GM04504 (cell line): ENCODE measurements at places on chromosomes 7 and 10.

DNA sequence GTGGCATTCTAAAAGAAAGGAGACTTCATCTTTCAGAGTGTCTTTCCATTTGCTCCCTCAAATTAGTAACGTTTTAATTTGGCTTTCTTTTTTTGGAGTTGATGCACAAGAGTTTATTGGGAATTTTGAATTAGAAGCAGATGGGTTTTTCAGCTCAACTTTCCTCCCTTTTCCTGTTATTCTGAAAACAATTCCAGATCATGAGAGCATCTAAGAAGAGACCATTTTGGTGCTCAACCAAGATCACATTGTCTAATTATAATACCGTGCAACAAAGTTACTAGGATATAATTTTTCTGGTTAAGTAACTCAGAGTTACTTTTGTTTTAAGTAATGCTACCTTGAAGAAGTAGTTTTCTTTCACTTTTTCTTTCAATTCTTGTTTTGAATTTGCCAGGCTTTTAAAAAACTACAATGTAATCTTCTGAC, 396.6 kb upstream of the KLF6 start:
- no peak for DNase-seq

DNA sequence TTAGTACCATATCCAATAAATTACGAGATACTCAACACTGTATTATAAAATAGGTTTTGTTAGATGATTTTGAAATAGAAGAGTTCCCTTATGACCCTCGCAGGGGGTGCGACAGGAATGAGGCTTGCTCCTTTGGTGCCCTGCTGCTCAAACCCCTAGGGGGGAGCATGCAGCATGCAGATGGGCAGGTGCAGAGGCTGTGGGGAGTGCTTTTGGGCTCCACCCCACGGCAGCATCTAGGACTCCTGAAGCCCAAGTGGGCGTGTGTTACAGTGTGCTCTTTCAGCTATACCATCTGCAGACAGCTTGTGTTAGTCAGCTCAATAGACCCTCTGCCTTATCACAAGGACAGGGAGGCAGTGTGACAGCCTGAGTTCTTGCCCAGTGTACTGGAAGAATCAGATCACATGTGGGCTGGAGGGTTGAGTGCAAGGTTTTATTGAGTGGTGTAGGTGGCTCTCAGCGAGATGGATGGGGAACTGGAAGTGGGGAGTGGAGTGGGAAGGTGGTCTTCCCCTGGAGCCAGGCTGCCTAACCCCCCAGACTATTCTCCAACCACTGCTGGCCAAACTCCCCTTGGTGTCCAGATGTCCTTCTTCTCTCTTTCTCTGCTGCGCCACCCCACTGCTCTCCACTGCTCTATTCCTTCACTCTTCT, 3.1 kb upstream of the MRC1 start:
- DNase-seq: no peak

DNA sequence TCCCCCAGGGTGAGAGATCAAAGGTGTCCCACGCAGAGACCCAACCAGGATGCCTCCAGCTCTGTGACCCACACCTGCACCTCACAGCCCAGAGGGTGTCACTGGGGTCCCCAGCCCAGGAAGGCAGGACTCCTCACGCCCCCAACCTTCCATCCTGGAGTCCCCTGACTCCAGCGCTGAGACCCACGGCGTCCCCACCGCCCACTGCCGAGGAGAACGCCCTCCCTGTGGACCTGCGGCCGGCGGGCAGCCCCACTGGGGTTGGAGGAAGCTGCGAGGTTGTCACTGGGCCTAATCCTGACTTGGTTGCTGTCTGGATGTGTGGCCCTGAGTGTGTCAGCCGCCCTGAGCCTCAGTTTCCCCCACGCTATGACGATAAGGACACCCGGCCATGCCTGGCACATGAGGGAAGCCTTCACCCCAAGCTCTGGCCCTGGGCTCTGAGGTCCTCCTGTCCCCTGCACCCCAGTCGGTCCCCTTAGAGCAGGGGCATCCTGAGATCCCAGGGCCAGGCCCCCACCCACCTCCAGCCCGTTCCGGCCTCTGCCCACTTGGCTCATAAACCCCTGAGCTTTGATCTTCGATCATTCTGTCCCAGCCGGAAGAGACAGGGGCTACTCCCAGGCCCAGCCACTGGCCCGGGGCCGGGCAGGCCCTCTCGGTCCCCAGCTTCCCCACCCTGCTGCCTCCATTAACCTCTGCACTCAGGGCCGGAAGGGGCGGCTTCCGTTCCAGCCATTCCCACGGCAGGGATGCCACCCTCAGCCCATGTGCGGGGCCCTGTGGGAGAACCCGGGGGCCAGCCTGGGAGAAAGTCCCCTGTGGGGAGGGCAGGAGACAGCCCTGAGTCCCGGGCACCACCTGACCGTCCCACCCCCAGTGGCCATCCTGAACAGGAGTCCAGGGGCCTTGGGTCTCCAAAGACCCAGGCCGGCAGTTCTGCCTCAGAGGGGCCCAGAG, 113.2 kb downstream of the MICALL2 start:
- DNase-seq: no peak

DNA sequence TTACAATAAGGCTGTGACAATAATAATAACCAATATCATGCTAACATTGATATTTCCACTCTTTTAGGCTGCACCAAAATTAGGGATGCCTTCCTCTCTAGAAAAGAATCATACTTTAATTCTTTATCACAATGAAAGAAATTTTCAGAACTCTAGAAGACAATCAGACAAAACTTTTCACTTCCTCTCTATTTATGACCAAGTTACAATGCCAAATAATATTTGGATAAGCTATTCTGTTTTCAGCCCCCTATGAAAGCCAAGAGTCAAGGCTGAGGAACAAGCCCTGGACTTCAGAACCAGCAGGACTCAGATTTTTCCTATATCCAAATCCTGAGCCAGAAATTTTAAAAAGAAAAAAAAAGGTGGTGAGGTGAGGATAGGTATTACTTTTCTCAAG, 4.6 kb downstream of the HYCC1 start:
- no peak for DNase-seq

DNA sequence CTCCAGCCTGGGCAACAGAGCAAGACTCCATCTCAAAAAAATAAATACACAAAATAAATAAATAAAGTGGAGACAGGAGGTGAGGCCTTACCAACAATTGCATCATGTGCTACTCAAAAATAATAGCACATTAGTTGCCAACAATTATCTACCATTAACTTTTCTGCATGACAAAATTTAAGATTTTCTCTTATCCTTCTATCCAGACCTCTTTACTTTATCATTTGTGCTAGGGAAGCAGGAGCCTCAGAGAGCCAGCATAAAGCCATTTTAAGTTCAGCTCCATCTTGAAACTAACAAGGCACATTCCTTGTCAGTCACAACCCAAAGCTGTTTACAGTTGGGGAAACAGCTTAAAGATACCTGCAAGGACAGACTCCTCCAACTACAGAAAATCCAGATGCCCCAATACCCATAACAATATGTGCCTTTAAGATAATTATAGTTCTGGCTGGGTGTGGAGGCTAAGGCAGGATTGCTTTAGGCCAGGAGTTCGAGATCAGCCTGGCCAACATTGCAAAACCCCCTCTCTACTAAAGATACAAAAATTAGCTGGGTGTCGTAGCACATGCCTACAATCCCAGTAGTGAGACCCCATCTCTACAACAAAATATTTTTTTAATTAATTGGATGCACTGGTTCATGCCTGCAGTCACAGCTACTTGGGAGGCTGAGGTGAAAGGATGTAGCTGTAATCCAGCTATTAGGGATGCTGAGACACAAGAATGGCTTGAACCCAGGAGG, 2.2 kb upstream of the AP1S1 start:
- DNase-seq: no peak

GRCh38 chr10:126519185-126519584, 130.9 kb upstream of the ADAM12 start:
- no peak for DNase-seq

DNA sequence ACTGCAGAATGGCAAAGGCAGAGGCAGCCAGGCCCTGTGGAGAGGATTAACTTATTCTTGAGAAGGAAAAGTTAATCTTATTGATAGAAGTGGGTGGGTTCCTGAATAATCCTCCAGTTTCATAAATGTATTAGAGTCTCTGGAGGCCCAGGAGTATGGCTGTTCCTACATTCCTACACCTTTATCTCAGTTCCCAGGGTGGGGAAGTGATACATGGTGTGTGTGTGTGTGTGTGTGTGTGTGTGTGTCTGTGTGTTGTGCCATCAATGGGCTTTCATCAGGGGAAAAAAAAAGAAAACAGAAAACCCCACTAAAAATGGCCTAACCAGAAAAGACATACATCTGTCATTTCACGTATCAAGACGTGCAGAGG, 22.0 kb upstream of the GSDME start:
- no peak for DNase-seq

- no peak for DNase-seq
Measured at GRCh38 chr10:5708356-5708755, 23.7 kb downstream of the TASOR2 start.

DNA sequence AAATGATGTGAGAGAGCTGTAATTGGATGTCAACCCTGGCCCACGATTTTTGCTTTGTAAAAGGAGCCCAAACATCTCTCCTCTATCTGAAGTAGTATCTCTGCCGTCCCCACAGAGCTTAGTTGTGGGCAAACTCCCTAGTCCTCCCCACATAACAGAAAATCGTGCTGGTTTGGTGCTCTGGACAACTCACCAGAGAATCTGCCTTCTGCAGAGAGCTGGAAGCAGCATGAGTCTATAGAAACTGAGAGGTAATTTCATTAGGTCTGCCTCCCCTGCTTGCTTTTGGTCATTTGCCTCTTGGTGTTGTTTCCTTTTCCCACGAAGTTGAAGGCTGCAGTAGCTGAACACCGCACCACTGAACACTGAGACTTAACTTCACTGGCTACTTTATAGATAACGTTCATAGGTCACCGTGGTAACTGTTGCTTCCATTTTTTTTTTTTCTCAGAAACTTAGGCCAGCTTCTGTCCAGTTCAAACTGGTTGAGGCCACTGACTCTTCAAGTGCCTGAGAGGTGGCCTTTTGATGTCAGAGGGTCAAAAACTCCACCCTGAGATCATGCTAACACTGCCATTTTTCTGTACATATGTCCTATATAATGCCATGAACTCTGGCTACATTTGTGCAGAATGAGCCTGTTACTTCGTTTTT, 3.3 kb upstream of the CDCA7L start:
- DNase-seq: no peak

DNA sequence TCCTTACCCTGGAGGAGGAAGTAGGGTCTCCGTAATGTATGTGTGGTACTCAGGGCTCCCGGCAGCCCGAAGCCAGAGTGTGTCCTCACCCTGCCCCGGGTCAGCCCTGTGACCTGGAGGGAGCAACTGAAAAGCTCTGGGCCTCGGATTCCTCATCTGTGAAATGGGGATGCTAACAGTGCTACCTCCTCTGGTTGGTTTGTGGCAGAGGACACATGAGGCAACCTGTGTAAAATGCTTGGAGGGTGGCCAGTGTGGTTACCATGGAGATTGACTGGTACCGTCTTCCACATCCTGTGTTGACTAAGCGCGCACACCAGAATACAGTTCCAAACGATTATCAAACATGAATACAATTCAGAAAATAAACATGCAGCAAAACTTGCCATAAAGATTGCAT, 163.8 kb upstream of the KLF6 start:
- DNase-seq: no peak

DNA sequence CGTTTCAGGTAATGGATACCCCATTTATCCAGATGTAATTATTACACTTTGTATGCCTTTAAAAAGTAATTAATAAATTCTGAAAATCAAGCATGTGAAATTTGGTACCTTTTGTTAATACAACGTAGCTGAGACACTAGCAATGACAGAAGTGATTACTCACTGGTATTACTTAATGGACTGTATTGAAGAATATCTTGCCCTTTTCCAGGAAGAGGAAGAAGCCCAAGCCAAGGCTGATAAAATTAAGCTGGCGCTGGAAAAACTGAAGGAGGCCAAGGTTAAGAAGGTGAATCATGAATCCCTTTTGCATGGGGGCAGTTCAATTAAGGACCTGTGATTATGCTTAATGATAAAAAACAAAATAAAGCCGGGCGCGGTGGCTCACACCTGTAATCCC, 64.8 kb downstream of the APBB1IP start:
- no peak for DNase-seq

DNA sequence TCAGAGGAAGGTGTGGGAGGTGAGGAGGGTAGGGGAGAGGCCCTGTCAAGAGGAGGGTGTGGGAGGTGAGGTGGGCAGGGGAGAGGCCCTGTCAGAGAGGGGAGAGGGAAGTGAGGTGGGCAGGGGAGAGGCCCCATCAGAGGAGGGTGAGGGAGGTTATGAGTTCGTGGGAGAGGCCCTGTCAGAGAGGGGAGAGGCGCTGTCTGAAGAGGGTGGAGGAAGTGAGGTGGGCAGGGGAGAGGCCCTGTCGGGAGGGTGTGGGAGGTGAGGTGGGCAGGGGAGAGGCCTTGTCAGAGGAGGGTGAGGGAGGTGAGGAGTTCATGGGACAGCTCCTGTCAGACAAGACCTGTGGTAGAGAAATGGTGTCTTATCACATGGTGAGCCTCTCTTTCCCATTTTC, 74.4 kb downstream of the INPP5A start:
- no peak for DNase-seq

- no peak for DNase-seq
Measured at GRCh38 chr7:80856769-80857168, 62.1 kb downstream of the SEMA3C start.

DNA sequence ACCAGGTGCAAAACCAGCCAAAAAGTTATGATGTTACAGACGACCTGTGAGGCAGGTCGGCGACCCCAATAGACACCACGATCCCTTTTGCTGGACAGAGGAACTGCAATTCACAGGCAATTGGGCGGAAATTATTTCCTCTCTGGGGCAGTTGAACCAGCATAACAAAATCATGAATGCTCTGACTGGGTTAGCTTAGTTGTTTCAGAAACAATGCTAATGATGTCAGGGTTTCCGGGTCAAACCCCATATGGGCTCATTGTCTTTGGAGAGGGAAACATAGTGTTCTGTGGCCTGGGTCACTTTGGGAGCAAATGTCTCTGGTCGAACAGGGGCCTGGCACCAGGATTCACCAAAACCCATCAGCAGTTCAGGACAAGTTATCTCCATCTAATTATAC, 669.1 kb upstream of the NRP1 start:
- no peak for DNase-seq

DNA sequence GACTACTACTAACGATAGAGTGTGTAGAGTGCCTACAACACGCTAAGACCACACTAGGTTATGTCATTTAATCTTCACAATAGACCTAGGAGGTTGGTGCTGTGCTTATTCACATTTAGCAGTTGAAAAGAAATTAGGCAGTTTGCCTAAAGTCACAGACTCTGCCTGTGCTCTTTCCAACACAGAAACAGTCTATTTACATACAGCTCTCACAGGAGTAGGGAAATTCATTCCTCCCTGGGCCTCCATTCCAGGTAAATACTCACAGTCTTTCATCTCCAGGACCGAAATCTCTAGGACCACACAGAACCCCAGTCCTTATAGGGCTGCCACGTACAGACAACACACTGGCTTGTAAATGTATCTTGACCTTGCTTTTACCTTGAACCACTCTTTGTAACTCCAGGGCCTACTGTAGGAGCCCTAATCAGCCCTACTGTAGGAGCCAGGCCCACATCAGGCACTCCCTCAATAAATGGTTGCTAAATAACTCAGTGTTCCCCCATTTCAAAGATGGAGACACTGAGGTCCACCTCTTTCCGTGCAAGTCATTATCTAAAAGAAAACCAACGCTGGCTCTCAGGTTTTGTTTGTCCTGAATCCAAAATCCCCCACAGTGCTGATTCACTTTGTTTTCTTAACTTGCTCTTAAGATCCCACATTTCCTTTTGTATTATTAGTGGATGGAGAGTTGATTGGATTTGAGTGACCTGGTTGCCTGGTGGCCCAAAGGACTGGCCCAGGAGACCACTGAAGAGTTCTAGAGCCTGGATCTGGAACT, 146.9 kb downstream of the KCNMA1 start:
- no peak for DNase-seq
